Tibial nerve (tissue), 4 donors: ENCODE measurements at places on chromosomes 4 and X. TPM values are rescaled to one million over a fixed set of nuclear protein-coding genes. Genes with fewer than 3 reads are reported as not detected.

FREM3 gene
- not detected for total RNA-seq

GIMD1 gene
- total RNA-seq: not detected

HSD17B10 gene
- 68.1 TPM for total RNA-seq

KLF8 gene
- total RNA-seq: 20.5 TPM

DNA sequence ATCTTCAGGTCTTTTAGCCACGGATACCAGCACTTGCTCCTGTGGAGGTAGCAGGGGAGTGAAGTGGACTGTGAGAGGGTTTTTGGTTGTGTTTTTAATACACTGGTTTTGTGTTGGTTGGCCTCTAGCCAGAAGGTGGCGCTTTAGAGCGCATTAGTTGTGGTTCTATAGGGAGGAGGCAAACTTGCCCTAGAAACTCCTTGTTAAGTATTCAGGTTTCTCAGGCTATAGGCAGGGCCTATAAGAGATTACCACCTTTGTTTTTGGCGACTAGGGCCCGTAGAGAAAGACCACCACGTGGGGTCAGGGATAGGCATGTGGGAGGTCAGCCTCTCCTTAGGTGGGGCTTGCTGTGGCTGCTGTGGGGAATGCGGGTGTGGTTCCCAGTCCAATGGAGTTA, 221.6 kb upstream of the SPANXN4 start:
- no peak for DNase-seq
- no peaks in the 10 kb centered on the region for H3K4me1 ChIP-seq
- H3K27ac ChIP-seq: no peak overlapping the region
- H3K27me3 ChIP-seq: no peaks in the 10 kb centered on the region

DNA sequence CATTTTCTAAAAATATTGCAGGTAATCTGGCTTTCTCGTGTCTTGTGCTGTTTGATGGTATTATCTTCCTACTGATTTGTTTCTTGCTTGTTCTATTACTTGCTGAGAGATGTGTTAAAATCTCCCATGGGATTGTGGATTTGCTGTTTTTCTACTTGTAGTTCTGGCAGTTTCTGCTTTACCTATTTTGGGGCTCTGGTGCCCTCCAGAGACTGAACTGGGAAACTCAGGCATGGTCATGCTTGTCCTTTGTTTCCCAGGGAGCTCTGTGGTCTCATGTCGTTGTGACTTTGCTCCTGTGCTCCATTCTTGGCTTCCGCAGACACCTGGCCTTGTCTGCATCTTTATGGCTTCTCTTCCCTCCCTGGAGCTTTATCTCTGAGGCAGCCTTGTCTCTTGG, 39.5 kb downstream of the NSD2 start:
- H3K36me3 ChIP-seq: peaks cover 30% of the 10 kb centered on the region
- no peak overlapping the region for H3K4me3 ChIP-seq
- no peak overlapping the region for H3K27ac ChIP-seq
- no peak for DNase-seq
- no peaks in the 10 kb centered on the region for H3K27me3 ChIP-seq
- H3K4me1 ChIP-seq: no peaks in the 10 kb centered on the region

DNA sequence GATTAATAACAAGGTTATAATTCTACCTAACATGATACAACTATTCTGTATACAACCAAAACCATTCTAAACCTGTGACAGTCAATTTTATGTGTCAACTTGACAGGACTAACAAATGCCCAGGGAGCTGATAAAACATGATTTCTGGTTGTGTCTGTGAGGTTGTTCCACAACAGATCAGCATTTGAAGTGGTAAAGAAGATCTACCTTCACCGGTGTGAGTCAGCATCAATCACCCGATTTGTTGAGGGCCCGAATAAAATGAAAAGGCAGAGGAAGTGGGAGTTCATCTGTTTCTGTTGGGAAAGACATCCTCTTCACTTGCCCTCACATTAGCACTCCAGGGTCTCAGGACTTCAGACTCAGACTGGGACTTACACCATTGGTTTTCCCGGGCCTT, 187.9 kb downstream of the MAB21L2 start:
- no peak for DNase-seq
- H3K4me1 ChIP-seq: no peaks in the 10 kb centered on the region
- H3K27me3 ChIP-seq: no peaks in the 10 kb centered on the region
- H3K36me3 ChIP-seq: no peaks in the 10 kb centered on the region

DNA sequence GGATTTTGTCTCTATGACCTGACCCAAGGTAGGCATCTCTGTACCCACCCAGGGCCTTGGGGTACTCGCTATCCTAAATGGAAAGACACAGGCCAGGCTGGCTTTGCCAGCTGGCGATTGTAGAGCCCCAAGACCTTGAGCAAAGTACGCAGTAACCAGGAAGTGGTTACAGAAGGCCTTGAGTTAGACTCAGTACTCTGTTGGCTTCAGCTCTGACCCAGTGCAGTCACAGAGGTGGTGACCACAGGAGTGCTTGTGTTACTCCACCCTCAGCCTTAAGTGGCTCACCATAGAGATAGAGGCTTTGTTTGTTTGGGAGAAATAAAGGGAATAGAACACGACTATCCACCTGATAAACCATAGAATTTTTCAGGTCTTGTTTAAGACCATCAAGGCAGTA, 880.5 kb upstream of the POU3F4 start:
- H3K27ac ChIP-seq: no peak overlapping the region
- H3K4me1 ChIP-seq: no peaks in the 10 kb centered on the region
- H3K4me3 ChIP-seq: no peak overlapping the region
- H3K36me3 ChIP-seq: no peaks in the 10 kb centered on the region

DNA sequence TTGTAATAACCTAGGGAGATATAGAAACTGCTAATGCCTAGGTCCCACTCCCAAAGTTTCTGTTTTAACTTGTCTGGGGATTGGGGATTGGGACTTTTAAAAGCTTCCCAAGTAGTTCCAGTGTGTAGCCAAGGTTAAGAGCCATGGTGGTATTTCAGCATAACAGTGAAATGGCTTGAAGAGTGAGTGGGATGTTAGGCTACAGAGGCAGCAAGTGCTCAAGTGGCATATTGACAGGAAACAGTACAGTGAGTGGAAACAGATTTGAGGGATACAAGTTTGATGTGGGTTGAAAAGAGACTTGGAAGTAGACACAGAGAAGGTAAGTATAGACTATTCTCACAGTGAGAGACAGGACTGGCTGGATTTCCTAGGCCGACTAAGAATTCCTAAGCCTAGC, 217.6 kb upstream of the CNKSR2 start:
- no peak for DNase-seq
- H3K4me3 ChIP-seq: no peak overlapping the region
- H3K36me3 ChIP-seq: no peaks in the 10 kb centered on the region
- H3K27ac ChIP-seq: no peak overlapping the region
- H3K27me3 ChIP-seq: no peaks in the 10 kb centered on the region
- peaks cover 9% of the 10 kb centered on the region for H3K4me1 ChIP-seq
